HS-5 (cell line): ENCODE measurements at places on chromosomes 4 and X.

GRCh38 chr4:70868778-70869177 is 29.1 kb upstream of the GRSF1 start:
- no peak for DNase-seq

GRCh38 chrX:74421036-74421739 is at the start of gene SLC16A2:
Gene SLC16A2, plus strand, starts transcription at chrX:74421493. Its CDS starts 145 bp downstream, at chrX:74421638.
- no peak for DNase-seq

GRCh38 chrX:118980761-118981160 is 6.3 kb downstream of the LONRF3 start:
- no peak for DNase-seq

DNA sequence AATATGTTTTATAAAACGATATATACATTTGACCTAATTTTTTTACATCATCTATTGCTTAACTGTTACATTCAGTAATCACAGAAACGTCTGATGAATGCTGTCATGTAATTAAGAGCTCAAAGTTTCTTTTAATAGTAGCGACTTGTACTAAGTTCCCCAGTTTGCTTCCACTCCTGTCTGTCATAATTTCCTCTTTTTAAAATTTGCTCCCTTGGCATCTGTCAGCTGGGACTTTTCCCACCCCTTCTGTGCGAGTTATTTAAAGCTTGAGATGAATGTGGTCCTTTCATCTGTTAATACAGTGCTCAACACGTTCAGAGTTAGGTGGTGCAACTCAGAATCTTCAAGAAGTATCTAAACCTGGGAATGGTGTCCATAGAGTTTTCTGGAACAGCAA is 1.2 kb downstream of the RAP1GDS1 start:
- DNase-seq, result no peak

DNA sequence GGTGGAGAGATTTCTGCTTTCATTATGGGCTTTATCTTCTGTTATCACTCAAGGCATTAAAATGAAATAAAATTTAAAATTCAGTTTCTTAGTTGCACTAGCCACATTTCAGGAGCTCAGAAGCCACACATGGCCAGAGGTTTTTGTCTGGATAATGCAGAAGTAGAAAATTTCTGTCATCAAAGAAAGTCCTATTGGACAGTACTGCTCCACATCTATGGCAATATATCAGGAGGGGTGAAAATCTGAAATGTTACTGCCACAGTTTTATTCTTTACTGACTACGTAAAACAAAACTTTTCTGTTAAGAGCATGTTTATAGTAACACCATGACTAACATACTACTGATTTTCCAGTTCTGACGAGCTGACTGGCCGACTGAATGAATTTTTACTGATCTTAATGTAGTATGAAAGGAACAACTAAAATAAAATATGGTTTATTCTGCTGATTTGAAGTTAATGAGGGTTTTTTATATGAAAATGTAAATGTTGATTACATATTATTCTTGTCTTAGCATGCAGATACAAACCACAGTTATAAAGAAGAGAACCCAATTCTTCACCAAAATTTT is 264.0 kb upstream of the HAND2 start:
- no peak for DNase-seq
